ENCODE measurements at places on chromosomes 7 and 10.

GRCh38 chr10:118511711-118512110, 83.7 kb downstream of the PRLHR start:
- DNase-seq, result no peak

DNA sequence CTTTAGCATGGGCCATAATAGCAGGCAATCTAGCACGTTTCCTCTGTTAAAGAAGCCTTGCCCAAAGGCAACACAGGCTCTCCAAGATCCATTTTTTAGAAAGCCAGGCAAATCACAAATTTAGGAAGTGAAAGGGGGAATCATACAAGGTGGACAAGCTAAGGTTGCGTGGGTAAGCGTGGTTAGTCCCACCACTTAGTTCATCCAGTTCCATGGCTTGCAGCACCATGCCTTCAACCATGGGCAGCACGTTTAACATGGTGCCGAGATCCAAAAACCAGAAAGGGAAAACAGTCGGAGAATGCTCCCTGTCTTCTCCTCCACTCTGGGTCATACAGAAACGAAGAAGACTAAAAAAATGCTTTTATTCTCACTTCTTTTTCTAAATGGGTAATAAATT, 234.4 kb upstream of the IMMP2L start:
- no peak for DNase-seq

DNA sequence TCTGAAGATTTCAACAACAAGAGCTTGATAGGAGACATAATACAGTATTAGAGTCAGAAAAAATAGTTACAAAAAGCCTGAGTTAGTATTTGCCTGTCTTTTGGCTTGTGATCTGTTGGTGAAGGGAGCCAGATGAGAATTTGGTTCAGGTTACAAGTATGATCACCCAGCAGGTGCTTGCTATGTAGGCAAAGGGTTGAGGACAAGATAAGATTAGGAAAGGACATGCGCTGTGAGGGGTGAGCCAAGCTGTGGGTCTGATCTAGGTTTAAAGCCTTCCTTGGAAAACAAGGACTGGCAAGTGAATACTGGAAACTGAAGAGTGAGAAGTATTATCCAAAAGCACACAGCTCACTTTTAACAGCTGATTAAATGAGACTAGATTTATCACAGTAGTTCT, 28.7 kb upstream of the CD36 start:
- DNase-seq, result no peak

DNA sequence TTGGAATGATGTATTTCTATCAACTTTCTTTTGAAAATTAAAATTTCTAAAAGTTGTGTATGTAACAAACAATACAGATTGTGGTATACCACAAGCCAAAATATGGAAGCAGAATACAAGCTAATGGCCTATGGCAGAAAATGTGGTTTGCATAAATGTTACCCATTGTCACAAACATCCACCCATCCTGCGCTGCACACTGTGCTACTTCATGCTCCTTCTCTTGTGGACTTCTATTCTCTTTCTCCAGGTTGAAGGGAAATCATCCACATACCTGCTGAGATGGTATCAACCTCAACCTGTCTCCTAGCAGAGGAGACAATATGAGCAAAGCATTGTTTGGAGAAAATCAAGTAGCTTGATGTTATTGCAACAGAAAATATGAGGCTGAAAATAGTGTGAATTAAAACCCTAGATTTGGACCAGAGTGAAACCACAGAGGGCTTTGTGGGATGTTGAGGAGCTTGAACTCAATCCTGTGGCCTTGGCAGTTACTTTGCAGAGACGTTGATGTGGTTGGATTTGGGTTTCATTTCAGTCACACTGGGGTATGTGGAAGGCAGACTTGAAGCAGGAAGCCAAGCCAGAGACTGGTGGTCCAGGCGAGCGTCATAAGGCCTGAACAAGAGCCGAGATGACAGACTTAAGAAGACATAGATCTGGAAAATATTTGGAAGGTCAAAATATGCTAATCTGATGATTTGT, 63.8 kb downstream of the ICA1 start:
- DNase-seq, result peak; percentile 92

GRCh38 chr7:44145969-44146911, 5.1 kb upstream of the MYL7 start:
- peak; percentile 81 for DNase-seq

GRCh38 chr7:159098811-159099655, 45.6 kb downstream of the VIPR2 start:
- no peak for DNase-seq

GRCh38 chr7:117724898-117725297, 148.3 kb downstream of the CTTNBP2 start:
- no peak for DNase-seq

GRCh38 chr7:43785420-43785819, 26.9 kb downstream of the BLVRA start:
- DNase-seq, result no peak

DNA sequence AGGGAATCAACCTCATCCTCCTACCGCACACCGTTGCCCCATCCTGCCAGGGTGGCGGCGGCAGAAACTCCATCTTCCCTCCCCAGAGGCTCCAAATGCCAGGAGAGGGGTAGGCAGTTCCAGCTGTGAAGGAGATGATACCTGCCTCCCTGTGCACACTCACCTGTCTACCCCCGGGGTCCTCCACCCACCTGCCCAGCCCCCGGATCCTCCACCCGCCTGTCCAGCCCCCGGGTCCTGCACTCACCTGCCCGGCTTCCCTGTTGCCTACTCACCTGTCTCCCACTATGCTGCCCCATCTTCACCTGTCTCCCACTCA, 13.4 kb upstream of the DNAAF5 start:
- DNase-seq, result no peak

- DNase-seq, result no peak
These were observed 19.6 kb downstream of the R3HCC1L start for GRCh38 chr10:98154076-98154475.

GRCh38 chr7:104074529-104074928, 85.1 kb upstream of the RELN start:
- no peak for DNase-seq

GRCh38 chr7:99748846-99749579, 14.0 kb upstream of the CYP3A7 start:
- no peak for DNase-seq

- no peak for DNase-seq
These were observed 293.9 kb downstream of the SNX13 start for GRCh38 chr7:17646253-17646956.

DNA sequence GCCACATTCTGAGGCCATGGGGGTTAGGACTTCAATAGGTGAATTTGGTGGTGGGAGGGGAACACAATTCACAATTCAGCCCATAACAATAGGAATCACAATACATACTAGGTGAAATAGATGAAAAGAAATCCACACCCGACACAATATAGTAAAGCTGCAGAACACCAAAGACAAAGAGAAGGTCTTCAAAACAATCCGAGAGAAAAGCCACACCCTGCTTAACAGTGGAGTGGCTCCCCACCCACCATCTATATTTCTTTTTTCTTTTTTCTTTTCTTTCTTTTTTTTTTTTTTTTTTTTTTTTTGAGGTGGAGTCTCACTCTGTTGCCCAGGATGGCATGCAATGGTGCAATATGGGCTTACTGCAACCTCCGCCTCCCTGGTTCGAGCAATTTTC, 14.7 kb upstream of the TIAL1 start:
- DNase-seq, result no peak

DNA sequence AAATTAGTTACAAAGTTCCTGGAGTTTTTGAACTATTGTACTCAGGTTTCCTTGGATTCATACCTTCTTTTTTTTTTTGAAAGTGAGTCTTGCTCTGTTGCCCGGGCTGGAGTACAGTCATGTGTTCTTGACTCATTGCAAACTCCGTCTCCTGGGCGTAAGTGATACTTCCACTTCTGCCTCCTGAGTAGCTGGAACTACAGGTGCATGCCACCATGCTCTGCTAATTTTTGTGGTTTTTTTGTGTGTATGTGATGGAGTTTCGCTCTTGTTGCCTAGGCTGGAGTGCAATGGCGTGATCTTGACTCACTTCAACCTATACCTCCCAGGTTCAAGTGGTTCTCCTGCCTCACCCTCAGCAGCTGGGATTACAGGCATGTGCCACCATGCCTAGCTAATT, 22.3 kb downstream of the MCM10 start:
- no peak for DNase-seq

GRCh38 chr7:18469316-18469715, 26.2 kb upstream of the HDAC9 start:
- no peak for DNase-seq

GRCh38 chr7:40811666-40812065, 676.9 kb downstream of the SUGCT start:
- DNase-seq, result no peak

- no peak for DNase-seq
These were observed 484.7 kb upstream of the SORCS1 start for GRCh38 chr10:107649249-107649648.

DNA sequence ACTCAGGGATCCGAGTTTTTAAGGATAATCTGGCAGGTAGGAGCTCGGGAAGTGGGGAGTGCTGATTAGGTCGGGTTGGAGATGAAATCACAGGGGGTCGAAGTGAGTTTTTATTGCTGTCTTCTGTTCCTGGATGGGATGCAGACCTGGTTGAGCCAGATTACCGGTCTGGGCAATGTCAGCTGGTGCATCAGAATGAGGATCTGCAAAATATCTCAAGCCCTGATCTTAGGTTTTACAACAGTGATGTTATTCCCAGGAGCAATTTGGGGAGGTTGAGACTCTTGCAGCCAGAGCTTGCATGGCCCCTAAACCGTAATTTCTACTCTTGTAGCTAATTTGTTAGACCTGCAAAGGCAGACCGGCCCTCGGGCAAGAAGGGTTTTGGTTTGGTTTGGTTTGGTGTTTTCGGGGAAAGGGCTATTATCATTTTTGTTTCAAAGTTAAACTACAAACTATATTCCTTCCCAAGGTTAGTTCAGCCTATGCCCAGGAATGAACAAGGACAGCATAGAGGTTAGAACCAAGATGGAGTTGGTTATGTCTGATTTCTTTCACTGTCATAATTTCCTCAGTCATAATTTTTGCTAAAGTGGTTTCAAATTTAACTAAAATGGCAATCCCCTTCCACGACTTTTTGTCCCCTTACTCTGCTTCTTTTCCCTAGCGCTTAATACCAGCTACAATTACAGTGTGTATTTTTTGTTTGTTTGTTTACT, 20.6 kb upstream of the PIK3CG start:
- no peak for DNase-seq

GRCh38 chr7:44136731-44137130, 4.4 kb downstream of the MYL7 start:
- DNase-seq, result no peak

DNA sequence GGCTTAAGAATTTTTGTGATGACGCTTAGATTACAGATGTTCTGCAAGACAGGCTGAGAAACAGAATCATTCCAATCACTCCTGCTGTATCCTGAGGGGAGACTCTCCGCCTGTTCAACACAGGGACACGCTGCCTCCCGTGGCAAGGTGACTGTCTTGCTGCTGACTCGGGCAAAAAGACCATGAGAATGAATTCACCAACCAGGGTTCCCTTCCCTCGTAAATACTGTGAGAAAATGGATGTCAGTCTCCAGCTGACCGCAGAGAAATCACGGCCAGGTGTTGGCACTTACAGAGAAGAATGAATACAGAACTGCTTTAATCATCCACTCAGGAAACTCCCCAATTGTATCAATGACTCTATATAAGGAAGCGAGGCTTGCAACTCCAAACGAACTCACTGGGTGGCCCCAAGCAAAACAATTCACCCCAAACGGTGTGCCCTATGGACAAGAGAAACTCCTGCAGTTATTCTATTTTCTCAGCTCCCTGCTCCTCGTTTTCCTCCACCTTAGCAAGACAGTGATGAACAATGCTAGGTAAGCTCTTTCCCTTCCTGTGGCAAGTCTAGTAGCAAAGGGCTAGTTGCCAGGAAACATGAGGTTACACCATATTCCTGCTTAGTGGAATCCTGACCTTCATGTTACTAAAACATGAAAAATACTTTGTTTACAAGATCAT, 22.8 kb downstream of the GNA12 start:
- no peak for DNase-seq

GRCh38 chr7:102065226-102065625, 221.4 kb upstream of the SH2B2 start:
- no peak for DNase-seq

- DNase-seq, result no peak
These were observed 45.0 kb downstream of the PANK1 start for GRCh38 chr10:89600041-89600440.

DNA sequence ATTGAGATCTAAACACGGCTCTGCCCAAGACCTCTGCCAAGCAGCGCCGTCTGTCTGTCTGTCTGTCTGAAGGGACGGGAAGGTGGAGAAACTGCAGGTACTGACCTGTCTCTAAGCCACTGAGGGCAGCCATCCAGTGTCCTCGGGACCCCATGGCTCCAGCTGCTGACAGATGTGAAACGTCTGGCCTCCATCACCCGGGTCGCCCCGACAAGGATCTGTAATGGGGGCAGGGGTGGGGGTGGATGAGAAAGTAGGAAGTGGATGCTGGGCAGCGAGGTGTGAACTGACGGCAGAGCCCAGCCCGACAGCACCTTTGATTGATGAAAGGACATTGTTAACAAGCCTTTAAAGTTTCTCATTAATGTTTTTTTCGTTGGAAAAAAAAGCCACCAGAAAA, 193.1 kb downstream of the EBF3 start:
- peak; percentile 22 for DNase-seq

DNA sequence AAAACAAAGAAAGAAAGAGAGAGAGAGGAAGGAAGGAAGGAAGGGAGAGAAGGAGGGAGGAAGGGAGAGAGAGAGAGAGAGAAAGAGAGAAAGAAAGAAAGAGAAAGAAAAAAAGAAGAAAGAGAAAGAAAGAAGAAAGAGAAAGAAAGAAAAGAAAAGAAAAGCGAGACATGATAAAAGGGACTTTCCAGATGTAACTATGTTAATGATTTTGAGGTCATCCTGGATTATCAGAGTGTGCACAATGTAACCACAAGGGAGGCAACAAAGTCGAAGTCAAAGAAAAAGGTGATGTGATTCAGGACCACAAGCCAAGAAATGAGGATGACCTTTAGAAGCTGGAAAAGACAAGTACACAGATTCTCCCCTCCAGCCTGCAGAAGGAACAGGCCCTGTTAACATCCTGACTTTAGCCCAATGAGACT, 48.9 kb upstream of the PAX2 start:
- DNase-seq, result no peak

DNA sequence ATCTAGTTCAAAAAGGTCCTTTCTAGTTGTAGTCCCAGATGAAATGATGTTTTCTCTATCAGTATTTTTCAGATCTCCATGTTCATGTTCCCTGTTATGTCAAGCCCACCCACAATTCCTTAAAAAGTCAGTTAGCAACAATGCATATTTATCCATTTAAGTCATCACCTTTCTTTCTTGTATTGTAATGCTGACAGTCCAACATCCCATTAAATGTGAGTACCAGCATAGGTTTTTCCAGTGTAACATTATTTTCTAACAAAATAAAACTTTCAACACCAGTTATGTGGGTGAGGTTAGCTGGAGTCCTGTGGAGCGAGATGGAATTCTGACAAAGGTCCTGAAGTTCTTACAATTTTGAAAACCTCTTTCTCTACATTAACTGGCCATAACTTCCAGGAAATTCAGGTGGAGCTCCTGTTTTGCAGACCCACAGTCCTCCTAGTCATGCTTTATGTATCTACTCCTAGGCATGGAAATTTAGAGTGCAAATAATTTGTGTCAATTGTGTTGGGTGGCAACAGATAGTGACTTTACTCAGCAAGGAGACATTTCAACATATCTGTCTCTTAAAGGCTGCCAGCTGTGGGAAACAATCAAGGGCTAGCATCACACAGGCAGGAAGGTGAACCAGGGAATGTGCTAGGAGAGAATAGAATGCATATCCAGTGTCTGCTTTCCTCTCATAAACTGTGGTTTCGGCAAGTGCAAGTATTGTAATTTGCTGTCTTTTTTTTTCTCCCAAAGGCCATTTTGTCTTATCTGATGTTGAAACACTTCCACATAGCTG, 162.6 kb downstream of the MTERF1 start:
- DNase-seq, result no peak

- DNase-seq, result no peak
These were observed 89.9 kb downstream of the GOLGA7B start for GRCh38 chr10:97939446-97939990.

- DNase-seq, result no peak
These were observed 137.2 kb upstream of the GPR22 start for GRCh38 chr7:107332488-107333269.
